Activated T-helper 2 cell treated with anti-CD3 and anti-CD28 coated beads, Interferon-gamma antibody, Interleukin-2, Interleukin-4, amounts not matched to agents 10 μg/mL and 5 μg/mL and 100 μg/mL, durations not matched to agents 14 hours and 24 hours and 36 hours (primary cell): ENCODE measurements at places on chromosomes 5 and 9.

GRCh38 chr5:171162596-171162995 is 146.5 kb upstream of the TLX3 start:
- no peak overlapping the region for H3K27ac ChIP-seq
- no peaks in the 10 kb centered on the region for H3K4me1 ChIP-seq
- DNase-seq, result no peak
- no peaks in the 10 kb centered on the region for H3K36me3 ChIP-seq

DNA sequence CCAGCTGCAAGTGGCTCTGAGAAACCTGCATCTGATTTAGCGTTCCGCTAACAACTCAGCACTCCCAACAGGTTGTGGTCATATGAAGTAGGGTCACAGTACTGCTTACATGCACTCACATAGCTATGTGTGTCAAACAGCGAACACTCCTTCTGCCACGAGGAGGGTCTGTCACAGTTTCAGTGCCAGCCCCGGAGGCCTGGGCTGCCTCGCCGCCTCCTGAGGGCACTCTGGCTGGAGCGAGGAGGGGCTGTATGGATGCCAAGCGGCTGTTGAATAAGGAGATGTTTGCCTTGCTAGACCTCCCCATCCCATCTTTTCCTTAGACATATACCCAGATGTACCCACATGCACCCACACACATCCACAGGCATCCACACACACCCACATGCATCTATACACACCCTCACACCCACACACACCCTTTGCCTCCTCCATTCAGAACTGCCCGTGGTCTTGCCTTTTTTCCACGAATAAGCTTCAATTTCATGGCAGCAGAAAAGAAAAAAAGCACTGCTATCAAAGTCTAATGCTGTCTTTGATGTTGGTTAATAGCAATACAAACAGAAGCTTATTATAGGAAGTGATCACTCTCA is 95.7 kb downstream of the HSD17B3 start:
- H3K4me1 ChIP-seq, result peaks cover 5% of the 10 kb centered on the region
- peaks cover 11% of the 10 kb centered on the region for H3K27me3 ChIP-seq
- no peak overlapping the region for H3K27ac ChIP-seq
- DNase-seq, result no peak

GRCh38 chr5:127192836-127193338 is 97.7 kb upstream of the MEGF10 start:
- no peak overlapping the region for H3K27ac ChIP-seq
- H3K4me3 ChIP-seq, result no peak overlapping the region
- no peaks in the 10 kb centered on the region for H3K27me3 ChIP-seq
- DNase-seq, result no peak
- no peaks in the 10 kb centered on the region for H3K36me3 ChIP-seq

DNA sequence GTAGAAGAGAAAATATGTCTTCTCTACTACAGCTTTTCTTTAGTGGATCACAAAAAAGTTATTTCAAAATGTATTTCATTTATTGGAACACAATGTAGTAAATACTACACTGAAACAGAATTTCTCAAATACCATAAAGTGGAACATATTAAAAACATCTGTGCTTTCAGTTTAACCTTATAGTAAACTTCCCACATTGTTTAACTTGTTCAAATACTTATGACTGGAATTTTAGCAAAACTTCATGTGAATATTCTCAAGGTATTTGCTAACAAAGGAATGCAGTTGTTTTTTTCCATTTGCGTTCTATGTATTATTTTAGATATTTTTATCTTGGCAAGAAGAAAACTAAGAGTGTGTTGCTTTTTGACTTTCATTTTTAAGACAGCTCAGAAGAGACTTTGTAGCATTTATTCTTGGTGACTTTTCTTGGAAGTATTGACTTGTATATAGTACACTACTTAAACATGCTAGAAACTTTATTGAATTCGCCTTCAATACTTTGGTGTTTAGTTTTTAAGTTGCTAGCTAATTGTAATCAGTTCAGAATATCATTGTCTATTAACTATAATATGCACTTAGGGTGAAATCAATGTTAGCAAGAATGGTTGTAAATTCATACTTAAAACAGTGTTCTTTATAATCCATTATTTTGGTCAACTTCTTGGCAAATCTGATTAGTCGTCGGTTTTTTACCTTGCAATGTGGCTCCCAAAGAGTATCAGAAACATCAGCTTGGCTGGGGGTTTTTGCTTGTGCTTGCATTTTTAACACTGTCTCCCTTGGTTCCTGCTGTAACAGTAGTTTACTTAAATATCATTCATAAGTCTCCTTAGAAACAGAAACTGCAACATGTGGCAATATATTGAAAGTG is 5.0 kb upstream of the RHOBTB3 start:
- H3K36me3 ChIP-seq, result no peaks in the 10 kb centered on the region
- no peak overlapping the region for H3K27ac ChIP-seq
- peaks cover 64% of the 10 kb centered on the region for H3K27me3 ChIP-seq
- no peak overlapping the region for H3K4me3 ChIP-seq
- H3K4me1 ChIP-seq, result peaks cover 29% of the 10 kb centered on the region
